Fibroblast of skin of scalp (primary cell): ENCODE measurements at places on chromosomes 2 and 18.

GRCh38 chr2:207055257-207055656 is 110.5 kb downstream of the KLF7 start:
- no peak for DNase-seq

DNA sequence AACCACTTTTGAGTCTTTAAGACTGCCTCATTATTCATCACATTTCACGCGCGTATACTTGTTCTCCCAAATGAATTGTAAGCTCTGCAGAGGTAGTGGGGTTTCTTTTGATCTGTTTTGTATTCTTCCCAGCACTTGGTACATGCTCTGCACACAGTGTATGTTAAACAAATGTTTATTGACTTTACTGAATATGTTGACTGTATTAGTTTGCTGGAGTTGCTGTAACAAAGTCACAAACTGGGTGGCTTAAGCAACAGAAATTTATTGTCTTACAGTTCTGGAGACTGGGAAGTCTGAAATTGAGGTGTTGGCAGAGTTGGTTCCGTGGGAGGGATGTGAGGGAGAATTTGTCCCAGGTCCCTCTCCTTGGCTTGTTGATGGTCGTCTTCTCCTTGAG is 65.1 kb downstream of the CDK15 start:
- no peak for DNase-seq

DNA sequence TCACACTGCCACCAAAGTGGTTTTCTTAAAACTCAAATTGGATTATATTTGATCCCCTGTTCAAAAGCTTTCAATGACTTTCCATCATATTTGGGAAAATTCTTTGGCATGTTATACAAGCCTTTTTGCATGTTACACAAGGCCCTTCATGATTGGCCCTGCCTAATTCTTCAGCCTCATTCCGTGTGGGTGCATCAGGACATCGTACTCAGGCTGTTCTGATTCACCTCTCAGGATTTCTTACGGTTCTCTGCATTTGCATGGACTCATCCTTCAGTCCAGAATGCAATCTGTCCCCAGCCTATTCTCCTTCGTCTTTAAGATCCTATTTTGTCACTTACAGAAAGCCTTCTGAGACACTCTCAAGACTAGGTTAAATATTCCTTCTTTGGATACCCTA is 107.8 kb downstream of the LYPD1 start:
- peak; percentile 4 for DNase-seq

- no peak for DNase-seq
These were observed 101.1 kb downstream of the MAPK4 start for GRCh38 chr18:50661013-50661412.

DNA sequence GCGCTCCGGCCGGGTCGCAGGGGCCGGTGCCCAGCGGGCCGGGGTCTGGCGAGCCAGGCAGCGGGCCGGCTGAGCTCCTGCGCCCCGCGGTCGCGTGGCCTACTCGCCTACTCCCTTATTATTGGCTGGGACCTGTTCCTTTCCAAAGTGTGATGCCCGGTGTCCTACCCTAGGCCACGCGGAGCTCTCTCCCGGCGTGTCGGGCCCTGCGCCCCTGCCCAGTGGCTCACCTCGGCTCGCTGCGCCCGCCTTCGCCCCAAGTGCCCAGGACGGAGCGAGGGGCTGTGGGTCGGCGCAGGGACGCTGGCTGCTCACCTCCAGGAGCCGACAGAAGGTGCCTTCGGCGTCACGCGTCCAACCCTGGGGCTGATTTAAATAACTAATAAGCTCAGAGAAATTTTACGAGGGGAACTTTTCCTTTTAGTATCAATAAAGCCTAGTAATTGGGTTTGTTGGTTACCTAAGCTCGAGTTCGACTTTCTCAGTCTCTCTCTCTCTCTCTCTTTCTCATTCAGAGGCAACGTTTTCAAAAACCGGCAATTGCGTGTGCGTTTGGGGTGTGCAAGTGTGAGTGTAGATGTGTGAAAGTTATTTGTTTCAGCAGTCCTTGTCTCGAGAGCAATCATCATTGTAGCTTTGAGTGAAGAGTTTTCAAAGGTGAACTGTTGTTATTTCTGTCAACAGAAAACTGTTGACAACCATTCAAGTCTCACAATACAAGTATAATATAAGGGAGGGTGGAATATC is 7.0 kb upstream of the SATB2 start:
- DNase-seq, result no peak

DNA sequence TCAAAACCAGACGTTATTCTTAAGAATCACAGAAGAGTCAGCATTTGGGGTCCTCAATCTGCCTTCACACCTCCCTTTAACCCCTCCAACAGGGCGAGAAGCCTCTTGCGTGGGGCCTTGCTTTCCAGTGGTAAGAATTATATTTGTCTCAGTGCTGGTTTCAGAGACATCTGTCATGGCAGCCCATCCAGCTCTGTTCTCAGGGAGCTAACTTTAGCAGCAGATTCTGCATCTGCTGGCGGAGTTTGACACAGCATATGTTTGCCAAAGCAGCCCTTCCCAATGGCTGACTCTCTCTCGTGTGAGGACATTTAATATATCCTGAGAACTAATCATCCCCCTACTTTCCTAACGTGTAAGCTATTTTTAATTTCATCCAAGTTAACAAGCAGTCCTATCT is 91.5 kb upstream of the BCL11A start:
- no peak for DNase-seq

DNA sequence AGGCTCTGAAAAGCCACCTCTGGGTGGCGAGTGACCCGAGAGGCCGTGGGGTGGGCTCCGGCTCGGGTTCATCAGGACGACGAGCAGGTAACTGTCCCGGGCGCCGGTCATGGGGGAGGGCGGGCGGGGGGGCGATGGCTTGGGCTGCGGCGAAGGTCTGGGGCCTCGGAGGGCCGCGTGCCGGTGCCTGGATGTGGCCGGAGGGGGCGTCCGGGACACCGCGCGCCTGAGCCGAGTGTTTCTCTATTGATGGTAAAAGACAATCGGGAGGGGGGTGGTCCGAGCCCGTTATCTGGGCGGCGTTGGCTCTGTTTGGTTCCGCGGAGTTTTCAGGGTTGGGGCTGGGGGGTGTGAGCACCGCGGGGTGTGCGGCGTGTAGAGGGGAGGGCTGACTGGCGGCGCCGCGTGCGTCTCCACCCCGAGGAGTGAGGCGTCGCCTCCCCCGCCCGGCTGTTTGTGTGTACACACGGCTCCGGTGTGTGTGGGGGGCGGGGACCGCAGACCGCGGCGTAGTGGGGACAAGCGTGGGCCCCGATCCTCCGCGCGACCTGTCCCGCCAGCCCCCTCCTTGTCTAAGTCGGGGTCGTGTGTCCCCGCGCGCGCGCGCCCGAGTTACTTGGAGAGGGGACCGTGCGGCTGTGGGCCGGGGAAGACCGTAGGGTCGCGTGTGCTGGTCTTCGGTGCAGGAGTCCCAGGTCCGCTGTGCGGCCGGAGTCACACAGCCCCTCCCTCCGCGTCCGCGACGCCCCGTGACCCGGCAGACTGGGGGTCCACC is 1.6 kb downstream of the CTIF start:
- DNase-seq, result peak; percentile 77

GRCh38 chr2:109139002-109139401 is 10.0 kb downstream of the SH3RF3 start:
- DNase-seq, result peak; percentile 54

DNA sequence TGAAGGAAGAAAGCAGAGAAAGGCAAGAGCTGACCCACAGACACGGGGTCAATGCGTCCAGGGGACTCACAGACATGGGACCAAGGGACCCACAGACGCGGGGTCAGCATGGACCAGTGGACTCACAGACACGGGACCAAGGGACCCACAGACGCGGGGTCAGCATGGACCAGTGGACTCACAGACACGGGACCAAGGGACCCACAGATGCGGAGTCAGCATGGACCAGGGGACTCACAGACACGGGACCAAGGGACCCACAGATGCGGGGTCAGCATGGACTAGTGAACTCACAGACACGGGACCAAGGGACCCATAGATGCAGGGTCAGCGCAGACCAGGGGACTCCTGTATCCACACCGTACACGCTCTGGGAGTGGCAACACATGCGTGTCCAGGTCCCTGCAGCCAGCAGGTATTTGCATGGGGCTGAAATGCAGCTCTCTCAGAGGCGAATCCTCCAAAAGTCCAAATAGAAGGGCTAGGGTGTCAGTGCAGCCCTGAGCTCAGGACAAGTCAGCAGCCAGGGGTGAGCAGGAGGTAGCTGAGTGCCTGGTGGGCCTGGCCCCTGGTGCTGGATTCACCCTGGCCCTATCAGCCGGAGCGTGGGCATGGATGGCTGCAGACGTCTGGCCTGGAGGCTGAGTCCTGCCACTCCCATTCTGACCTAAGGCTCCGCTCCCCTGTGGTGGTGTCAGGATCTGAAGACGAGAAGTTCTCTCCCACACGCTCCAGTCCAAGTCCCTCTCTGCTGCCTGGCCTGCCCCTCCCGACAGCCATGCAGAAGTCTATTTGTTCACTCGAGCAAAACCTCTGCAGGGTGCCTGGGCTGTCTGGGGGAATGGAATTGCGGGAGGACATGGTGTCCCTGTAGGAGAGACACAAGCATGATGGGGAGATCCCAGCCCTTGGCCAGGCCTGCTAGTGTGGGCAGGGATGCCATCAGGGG is 28.5 kb downstream of the TMEM18 start:
- no peak for DNase-seq

- peak; percentile 13 for DNase-seq
These were observed 208.3 kb downstream of the NDUFA10 start for GRCh38 chr2:239816576-239817467.

- DNase-seq, result peak; percentile 74
These were observed 46.9 kb downstream of the UXS1 start for GRCh38 chr2:106147159-106147558.

GRCh38 chr18:61572871-61573270 is 239.6 kb downstream of the CDH20 start:
- DNase-seq, result peak; percentile 60

GRCh38 chr2:135997380-135997779 is 12.0 kb upstream of the DARS1 start:
- no peak for DNase-seq

- no peak for DNase-seq
These were observed 2.6 kb downstream of the SERPINB11 start for GRCh38 chr18:63705401-63705800.

DNA sequence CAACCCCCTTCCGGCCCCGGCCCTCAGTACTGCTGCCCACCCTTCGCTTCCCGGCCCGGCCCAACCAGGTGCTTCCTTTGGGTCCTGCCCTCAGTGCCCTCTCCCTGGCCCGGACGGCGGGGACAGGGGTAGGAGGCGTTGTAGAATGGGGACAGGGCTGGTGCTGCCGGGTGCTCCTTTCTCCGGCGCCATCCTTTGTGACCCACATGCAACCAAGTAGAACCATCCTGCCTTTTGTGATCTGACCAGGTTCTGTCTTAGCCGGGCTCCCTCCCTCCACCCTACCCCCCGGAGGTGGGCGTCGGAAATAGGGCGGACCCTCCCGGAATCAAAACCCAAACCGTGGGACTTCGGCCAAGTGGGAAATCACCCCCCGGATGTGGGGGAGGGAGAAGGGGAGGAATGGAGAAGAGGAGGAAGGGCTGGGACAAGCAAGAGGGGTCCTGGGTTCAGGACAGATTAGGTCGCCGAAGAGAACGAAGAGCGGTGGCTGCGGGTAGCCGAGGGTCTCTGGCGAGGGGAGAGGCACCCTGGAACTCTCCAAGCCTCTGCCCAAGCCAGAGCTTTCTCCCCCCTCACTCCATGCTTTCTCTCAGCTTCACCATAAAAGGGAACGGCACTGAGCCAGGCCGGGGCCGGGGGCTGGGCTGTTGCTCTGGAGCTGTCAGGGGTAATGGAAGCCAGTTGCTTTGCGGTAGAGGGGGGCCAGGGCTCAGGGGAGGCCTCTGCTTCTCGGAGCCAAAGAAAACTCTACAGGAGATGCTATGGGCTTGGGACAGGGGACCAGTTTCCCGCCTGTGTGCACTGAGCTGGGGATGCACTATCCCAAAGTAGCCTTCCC is 756 bp upstream of the OST4 start:
- peak; percentile 93 for DNase-seq

DNA sequence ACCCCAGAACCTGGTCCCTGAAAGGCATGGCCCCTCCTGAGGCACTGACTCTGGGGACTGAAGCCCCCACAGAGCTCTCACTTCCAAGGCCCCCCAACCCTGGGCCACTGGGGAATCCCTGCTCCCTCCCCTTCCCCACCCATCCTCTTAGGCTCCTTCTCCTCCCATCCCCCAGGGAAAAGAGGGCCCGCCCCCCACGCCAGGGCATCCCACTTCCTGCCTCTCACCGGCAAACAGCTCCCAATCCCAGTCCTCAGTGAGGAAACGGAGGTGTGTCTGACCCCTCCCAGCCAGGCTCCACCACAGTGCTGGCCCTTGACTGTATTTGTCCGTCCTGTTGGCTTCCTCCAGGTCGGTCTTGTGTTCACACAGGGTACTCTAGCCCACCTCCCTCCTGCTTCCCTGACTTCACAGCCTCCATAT is 35.0 kb upstream of the PTMA start:
- DNase-seq, result peak; percentile 66

DNA sequence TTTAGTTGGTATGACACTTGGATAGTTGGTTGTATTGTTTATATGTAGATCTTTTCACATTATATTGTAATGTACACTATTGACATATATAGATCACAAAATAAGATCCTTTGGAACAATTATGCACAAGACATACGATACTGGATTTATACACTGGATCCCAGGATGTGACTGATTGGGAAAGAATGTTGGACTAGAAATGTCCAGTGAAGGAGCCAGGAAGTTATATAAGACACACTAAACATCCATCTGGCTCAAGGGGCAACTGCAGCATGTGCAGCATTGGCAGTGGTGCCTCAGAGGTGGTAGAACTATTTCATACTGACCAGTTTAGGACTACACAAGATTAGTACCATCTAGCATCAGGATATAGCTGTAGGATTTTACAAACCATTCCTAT is 104.9 kb downstream of the TRABD2A start:
- DNase-seq, result no peak

DNA sequence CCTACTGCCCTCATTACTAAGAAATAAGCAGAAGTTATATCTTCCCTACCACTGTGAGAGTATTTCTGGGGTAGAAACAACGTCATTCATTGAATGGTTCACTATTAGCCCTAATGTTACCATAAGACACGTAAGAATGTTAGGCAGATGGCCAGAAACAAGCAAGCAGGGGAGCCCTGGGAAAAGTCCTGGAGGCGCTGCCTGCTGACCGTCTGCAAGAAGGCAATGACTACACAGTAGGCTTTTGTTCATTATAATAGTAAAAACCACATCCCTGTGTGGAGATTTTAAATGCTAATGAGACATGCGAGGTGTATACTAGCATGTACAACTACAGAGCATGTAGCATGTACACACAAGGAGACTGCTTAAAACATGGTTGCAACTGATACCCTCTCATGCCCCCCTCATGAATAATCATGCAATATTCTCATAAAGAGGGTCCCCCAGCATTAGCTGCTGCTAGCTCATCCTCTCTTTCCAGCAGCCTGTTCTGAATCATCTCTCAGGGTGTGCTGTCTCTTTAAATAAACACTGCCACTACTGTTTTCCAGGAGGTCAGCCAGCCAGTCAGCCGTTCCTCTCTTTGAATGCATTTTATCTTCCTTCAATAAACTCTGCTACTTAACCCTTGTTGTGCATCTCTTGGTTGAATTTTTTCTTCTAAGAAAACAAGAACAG is 23.6 kb downstream of the SUCLG1 start:
- peak; percentile 23 for DNase-seq
